ENCODE measurements at places on chromosomes 13 and 19. TPM values are rescaled to one million over a fixed set of nuclear protein-coding genes. Genes with fewer than 3 reads are reported as not detected.

DHDH gene
- 0.78 TPM for total RNA-seq

CYP4F8 gene
- not detected for total RNA-seq

DMKN gene
- 83.1 TPM for total RNA-seq

ZSCAN4 gene
- not detected for total RNA-seq

TMEM238 gene
- total RNA-seq = 4.4 TPM

SNRPD2 gene
- 288 TPM for total RNA-seq

INAFM1 gene
- total RNA-seq = 17.0 TPM

MYO1F gene
- total RNA-seq = 4.5 TPM

TEX101 gene
- not detected for total RNA-seq

TUBA3C gene
- not detected for total RNA-seq

ADAT3 gene
- 3.5 TPM for total RNA-seq

TMEM150B gene
- total RNA-seq = 0.50 TPM

ZNF699 gene
- 14.9 TPM for total RNA-seq

GNA15 gene
- 1.4 TPM for total RNA-seq

GPC5 gene
- 0.10 TPM for total RNA-seq

CBLC gene
- total RNA-seq = 10.3 TPM

AKT1S1 gene
- 27.7 TPM for total RNA-seq

TBXA2R gene
- total RNA-seq = 1.1 TPM

SYNGR4 gene
- not detected for total RNA-seq

FUT2 gene
- 2.4 TPM for total RNA-seq

IGLON5 gene
- 0.08 TPM for total RNA-seq

MBD3 gene
- 68.7 TPM for total RNA-seq

SIAH3 gene
- total RNA-seq = not detected

LILRB2 gene
- 2.9 TPM for total RNA-seq

IL11 gene
- not detected for total RNA-seq

OR7D2 gene
- not detected for total RNA-seq

TBC1D4 gene
- 91.3 TPM for total RNA-seq

ZNF440 gene
- total RNA-seq = 13.4 TPM

SBSN gene
- not detected for total RNA-seq

DCT gene
- total RNA-seq = 0.83 TPM

LIM2 gene
- total RNA-seq = not detected

IL12RB1 gene
- total RNA-seq = 0.43 TPM

LILRA1 gene
- total RNA-seq = 0.36 TPM

LIN7B gene
- total RNA-seq = 9.8 TPM
